ENCODE measurements at places on chromosomes 5 and 9.
A peak's percentile ranks its signal among the peaks of the same experiment; 100 is the strongest.

DNA sequence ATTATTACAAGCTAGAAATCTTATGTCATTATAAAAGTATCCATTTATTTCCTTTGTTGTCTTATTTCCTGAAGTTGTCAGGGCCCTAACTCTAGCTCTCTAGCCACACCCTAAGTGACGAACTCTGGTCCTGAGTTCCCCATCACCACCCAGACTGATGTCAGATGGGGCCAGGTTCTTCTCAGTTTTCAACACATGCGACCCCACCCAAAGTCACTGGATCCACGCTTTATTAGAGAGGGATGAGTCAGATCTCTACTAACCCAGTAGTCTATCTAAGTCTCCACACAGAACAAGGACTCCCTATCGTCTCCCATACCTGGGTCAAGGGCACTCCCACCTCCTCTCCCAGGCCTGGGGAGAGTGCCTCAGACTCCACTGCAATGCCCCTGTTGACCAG is 6.8 kb upstream of the FEM1C start:
- no peak for DNase-seq

- DNase-seq, result peak; percentile 85
Observed at GRCh38 chr5:127517480-127518318, at the start of gene PRRC1. TSS of gene PRRC1 (plus strand) at chr5:127517640. CDS start at chr5:127523480, 5,840 bp downstream.

- DNase-seq, result no peak
Observed at GRCh38 chr9:23812673-23813072, 13.4 kb downstream of the ELAVL2 start.

DNA sequence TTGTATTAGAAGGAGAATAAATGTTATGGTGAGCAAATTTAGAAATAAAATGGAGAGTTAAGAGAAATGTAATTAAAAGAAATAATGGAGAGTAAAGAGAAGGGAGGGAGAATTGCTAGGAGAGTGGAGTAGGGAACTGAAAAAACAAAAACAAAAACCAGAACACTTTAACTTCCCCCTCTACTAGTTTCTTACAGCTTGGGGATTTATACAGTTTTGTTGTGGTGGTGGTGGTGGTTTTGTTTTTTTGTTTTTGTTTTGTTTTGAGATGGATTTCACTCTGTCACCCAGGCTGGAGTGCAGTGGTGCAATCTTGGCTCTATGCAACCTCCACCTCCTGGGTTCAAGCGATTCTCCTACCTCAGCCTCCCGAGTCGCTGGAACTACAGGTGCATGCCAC is 322.4 kb downstream of the TMEM167A start:
- no peak for DNase-seq

GRCh38 chr5:14663734-14664269 is 716 bp upstream of the OTULIN start:
- DNase-seq, result no peak

DNA sequence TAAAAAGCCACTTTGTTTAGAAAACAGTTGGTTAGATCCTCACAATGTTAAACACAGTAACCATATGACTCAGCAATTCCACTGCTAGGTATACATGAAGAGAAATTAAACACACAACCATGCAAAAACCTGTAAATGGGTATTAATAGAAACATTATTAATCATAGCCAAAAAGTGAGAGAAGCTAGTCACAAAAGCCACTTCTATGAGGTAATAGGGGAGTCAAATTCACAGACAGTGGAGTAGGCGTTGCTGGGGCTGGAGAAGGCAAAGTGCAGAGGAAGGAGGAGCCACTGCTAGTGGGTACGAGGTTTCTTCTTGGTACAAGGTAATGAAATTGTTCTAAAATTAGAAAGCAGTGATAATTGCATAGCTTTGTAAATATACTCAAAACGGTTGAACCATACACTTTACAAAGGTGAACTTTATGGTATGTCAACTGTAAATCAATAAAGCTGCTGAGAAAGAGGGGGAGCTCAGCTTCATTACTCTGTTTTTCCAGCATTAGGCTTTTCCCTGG is 364.4 kb downstream of the GADD45G start:
- DNase-seq, result no peak

GRCh38 chr5:103942587-103943186 is 380.1 kb upstream of the NUDT12 start:
- DNase-seq, result no peak

DNA sequence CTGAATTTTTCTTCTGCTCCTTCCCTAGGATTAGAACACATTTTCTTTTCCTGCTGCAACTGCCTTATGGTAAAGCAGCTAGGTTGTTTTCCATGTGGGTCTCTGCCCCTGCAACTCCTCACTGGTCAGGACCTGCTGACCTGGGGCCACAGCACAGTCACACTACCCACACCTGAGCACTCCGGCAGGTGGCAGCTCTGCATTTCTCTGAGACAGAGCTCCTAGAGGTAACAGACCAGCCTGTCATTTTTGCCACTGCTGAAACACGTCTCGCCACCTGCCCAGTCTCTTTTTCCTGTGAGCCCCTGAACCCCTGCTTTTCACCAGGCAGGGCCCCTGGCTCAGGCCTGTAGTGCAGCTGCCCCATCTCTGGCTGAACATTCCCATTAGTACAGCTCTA is 609.6 kb downstream of the HINT1 start:
- DNase-seq, result no peak

- DNase-seq, result no peak
Observed at GRCh38 chr9:71764891-71765290, 3.4 kb downstream of the CEMIP2 start.

- DNase-seq, result peak; percentile 12
Observed at GRCh38 chr9:76996700-76997099, 22.8 kb upstream of the FOXB2 start.

DNA sequence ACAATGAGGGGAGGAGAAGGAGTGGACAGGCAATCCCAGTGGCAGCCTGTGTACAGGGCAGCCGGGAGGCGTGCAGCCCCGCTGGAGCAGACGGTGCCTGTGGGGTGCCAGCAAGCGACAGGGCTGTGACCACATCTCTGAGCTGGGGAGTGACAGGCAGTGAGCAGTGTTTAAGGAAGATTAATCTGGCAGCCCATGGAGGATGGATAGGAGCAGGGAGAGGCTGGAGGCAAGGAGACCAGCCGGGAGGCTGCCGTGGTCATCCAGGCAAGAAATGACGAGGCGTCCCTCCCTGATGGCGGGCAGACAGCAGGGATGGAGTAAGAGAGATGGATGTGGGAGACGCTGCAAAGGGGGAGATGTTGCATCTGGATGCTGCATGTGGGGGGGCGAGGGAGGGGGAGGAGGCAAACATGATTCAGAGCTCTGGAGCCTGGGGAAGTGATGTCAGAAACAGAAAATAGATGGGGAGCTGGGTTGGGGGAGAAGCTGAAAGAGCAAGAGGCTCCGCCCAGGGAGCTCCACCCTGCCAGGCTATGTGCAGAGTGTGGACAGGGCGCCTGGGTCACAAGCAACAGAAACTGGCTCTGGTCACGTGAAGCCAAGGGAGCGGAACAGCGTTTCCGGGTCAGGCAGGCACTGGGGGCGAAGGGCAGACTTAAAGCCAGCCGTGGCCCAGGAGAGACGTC is 12.6 kb downstream of the UNC5A start:
- DNase-seq, result peak; percentile 93

DNA sequence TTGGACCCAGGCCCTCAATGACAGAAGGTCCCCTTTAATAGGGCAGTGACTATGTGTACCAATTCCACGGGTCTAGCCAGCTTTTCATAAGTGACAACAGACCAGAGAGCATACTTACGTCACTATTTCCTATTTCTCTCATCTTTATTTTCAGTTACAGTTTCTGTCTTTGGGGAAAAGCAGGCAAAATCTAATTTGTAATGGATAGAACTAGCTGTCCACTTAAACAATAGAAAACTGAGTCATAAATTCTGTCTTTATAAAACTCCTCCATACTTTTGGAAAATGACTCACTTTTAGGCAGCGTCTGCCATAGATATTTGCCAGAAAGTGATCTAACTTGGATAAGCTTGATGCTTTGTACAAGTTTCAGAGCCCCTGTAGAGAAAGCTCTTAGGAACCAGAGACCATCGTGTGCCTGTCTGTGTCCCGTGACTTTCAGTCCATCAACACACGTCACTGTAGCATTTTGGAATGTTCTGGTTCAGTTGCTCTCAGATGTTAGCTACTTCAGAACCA is 101.9 kb downstream of the F2RL2 start:
- DNase-seq, result no peak

DNA sequence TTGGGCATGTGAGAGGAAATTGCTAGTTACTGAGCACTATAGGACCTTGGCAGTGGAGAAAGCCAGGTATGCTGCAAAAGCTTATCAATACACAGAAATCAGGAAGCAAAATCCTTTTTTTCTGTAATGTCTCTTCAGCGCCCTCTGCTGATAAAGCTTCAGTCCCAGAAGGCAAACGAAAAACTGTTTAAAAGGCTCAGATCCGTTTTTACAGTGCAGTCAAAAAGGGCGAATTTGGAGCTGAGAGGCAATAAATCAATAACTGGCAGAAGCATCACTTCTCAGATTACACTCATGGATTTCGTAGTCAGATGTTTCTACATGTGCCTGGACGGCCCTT is 1.1 kb upstream of the MAN2A1 start:
- DNase-seq, result no peak

DNA sequence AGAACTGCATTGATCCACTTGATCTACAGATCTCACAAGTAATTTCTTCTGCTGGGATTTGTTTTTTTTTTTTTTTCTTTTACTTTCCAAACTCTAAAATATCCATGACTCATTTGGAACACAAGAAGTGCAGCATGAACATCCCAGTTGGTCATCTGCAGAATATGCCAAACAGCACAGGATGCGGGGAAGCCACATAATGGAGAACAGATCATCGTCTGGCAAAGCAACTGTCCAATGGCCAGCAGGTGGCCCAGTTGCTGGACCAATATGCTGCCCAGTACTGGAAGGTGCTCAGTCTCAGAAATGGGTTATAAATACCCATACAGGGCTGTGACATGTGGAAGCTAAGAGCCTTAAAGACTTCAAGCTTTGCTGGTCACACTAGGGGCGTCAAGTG is 221.3 kb upstream of the TAS2R1 start:
- DNase-seq, result peak; percentile 30

DNA sequence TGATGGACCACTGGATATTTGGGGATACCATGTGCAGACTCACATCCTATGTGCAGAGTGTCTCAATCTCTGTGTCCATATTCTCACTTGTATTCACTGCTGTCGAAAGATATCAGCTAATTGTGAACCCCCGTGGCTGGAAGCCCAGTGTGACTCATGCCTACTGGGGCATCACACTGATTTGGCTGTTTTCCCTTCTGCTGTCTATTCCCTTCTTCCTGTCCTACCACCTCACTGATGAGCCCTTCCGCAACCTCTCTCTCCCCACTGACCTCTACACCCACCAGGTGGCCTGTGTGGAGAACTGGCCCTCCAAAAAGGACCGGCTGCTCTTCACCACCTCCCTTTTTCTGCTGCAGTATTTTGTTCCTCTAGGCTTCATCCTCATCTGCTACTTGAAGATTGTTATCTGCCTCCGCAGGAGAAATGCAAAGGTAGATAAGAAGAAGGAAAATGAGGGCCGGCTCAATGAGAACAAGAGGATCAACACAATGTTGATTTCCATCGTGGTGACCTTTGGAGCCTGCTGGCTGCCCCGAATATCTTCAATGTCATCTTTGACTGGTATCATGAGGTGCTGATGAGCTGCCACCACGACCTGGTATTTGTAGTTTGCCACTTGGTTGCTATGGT is 54.5 kb upstream of the HNRNPA0 start:
- no peak for DNase-seq
